Epithelial cell of esophagus (primary cell): ENCODE measurements at places on chromosomes 5 and 9.

GRCh38 chr9:110874963-110875674 lies 163.2 kb downstream of the LPAR1 start:
- no peak for DNase-seq

DNA sequence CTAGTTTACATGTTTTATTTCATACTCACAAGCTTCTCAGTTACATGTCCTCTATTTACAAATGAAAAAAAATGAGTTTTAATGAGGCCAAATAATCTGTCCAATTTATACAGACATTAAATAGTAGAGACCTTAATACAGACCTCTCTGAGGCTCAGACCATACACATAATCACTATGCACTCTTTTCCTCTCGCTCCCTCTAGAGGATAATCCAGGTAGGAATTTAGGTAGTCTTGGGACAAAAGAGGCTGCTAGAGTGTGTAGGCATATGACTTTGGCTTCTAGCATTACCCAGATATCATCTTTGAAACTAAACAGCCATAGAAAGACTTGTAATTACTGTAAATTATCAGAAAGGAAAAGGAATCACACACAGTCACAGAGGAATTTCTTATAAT lies 444.7 kb downstream of the HINT1 start:
- peak; percentile 74 for DNase-seq

DNA sequence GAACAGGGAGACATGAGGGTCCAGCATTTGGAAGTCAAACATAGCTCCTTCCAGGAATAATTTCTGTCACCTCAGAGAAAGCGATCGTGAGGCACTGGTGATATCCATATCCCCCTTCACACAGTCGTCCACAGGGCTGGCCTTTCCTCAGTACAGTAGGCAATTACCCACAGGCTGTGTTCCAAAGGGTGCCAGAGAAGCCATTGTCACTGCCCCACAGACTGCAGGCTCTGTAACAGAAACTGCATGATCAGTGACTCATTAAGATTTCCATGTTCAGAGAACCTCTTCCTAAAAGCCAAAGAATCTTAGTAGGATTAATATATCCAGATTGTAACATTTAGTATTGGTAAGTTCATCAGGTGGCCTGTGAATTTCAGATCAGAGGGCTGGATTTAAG lies 127.6 kb downstream of the RPS23 start:
- DNase-seq = no peak

GRCh38 chr5:90932052-90932699 lies 373.6 kb downstream of the ADGRV1 start:
- DNase-seq = peak; percentile 67

DNA sequence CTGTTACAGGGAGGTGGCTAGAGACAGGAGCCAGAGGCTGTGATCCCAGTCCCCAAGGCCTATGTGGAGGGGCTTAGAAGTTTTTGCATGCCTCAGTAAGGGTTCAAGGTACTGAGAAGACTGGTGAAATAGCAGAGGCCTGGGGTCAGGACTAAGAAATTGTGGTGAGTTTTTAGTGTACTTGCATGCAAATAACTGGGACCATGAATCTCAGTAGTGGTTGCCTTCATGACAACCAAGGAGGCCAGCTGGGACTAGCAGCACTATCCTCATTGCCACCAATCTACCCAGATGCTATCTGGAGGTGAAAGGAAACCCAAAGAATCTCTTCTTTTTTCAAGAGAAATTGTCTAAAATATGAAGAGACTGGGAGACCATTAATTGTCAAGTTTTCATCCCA lies 395.1 kb downstream of the CETN3 start:
- no peak for DNase-seq

- peak; percentile 88 for DNase-seq
These were observed 131.4 kb upstream of the LHFPL2 start for GRCh38 chr5:78779771-78780616.

- DNase-seq = no peak
These were observed 12.5 kb downstream of the DNAH5 start for GRCh38 chr5:13932011-13932410.

DNA sequence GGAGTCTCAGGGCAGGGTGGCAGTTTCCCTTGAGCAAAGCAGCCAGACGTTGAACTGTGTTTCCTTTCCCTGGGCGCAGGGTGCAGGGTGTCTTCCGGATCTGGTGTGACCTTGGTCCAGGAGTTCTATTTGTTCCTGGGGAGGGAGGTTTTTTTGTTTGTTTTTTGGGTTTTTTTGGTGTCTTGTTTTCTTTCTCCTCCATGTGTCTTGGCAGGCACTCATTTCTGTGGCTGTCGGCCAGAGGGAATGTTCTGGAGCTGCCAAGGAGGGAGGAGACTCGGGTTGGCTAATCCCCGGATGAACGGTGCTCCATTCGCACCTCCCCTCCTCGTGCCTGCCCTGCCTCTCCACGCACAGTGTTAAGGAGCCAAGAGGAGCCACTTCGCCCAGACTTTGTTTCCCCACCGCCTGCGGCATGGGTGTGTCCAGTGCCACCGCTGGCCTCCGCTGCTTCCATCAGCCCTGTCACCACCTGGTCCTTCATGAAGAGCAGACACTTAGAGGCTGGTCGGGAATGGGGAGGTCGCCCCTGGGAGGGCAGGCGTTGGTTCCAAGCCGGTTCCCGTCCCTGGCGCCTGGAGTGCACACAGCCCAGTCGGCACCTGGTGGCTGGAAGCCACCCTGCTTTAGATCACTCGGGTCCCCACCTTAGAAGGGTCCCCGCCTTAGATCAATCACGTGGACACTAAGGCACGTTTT lies 3.5 kb upstream of the PHYHD1 start:
- DNase-seq = peak; percentile 59

DNA sequence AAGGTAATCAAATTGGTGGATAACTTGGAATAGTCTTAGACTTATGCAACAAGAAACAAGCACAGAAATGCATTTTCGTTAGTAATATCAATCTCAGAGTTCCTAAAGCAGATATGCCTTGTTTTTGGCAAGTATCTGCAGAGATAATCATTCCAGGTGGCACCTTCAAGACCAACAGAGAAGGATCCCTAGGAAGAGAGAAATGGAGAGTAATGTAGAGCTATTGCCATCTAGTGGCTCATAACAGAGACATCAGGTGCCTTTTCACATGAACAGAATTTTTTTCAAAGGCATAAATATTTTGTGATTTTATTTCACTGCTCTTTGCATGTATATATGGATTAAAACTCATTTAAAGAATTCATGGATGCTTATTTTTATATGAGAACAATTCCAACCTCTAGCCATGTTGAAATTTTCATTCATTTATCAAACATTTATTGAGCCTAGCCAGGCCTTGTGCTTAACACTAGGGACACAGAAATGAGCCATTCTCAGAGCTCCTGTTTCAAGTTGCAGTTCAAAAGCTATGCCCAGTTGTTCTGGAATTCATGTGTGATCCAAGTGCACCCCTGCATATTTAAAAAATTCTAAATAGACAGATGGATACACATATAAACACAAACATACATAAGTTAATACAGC lies 117.5 kb upstream of the OR13F1 start:
- peak; percentile 58 for DNase-seq

DNA sequence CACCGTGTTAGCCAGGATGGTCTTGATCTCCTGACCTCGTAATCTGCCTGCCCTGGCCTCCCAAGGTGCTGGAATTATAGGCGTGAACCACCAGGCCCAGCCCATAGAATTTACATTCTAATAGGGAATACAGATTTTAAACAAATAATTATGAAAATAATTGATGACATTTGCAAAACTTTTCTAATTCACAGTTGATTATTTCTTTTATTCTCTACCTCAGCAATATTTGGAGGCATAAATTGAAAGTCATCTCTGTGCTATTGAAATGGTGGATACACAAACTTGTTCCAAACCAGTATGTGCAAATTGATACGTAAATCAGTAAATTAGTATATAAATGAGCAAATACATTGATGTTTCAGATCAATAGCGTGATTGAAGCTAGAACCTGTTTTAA lies 8.2 kb downstream of the BNIP1 start:
- no peak for DNase-seq

DNA sequence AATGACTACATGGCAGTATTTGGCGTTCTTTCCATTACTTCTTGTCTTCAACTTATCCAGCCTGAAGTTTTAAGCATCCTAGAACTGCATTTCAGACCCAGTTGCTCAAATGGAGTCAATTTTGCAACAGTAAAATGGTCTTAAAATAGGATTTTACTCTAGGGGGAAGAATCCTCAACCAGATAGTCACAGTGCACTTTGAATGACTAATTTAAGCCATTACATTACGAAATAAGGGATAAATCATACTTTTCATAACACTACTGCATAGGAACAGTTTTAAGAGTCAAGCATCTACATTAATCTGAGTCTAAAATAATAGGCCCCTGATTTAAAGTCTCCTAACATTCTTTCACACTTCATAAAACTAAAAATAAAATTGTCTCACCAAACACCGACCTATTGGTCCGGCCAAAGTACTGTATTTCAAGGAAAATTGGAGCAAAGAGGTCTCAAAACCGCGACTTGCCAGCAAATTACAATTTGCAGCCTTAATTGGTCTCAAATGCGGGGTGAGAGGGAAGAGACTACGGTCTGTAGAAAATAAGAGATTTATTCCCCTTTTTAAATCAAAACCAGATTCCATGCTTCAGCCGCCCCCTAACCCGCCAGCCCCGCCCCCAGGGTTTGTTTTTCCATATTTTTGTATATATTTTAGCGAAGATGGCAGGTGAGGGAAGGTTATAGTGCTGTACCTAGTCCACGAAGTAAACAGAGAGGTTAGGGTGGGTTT lies 1.2 kb upstream of the SMARCA2 start:
- peak; percentile 57 for DNase-seq

DNA sequence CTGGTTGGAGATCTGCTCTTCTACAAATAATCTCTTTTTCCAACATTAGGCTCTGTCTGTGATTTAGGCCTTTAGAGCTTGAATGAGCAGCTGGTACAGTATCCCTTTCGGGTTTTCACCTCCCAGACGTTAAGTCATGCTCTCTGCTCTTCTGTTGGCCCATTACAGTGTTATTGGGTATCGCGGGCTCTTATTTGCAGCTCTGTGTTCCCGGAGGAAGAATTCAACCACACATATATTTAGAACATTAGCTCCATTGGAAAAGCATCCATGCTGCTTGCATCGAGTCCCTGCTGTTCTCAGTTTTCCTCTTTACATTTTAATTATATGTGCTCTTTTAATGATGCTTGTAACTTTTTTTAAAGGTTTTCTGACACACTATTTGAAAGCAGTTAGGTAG lies 278.0 kb upstream of the ADCY2 start:
- no peak for DNase-seq

- DNase-seq = no peak
These were observed 6.7 kb upstream of the HAVCR2 start for GRCh38 chr5:157115502-157115901.

DNA sequence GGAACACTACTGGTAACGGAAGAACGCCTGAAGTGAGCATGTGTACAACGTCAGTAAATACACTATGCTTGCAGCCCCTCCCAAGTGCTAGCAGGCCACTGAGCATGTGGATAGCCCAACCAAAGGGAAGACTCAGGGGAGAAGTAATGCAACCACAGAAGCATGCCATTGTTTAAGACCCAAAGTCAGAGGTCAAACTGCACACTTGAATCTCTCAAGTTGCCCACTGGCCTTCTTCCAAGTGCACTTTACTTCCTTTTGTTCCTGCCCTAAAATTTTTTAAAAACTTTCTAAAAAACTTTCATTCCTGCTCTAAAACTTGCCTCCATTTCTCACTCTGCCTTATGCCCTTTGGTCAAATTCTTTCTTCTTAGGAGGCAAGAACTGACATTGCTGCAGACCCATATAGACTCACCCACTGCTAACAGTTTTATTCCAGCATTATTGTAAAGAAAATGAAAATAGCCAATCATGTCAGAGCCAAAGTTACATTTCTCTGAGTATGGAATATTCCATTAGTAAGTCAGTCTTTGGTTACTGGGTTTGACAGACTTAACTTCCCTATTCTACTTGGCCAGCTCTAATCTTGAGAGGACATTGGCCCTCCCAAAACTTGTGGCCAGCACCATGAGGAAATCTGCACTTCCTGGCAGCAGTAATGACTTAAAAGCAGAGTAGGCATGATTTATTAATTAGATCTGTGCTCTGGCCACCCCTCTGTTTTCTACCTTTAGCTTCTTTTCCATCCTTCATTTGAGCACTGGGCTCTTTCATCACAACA lies 76.9 kb downstream of the TSSK1B start:
- DNase-seq = no peak

DNA sequence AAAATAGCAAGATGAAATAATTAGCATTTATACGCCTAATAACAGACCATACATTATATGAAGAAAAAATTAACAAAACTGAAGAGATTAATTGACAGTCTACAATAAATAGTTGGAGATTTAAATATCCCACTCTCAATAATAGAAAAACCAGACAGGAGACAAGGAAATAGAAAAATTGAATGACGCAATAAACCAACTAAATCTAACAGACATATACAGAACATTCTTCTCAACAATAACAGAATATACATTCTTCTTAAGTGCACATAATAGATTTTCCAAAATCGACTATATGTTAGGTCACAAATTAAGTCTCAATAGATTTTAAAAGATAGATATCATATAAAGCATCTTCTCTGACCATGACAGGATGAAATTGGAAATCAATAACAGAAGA lies 25.6 kb upstream of the RNF180 start:
- no peak for DNase-seq

DNA sequence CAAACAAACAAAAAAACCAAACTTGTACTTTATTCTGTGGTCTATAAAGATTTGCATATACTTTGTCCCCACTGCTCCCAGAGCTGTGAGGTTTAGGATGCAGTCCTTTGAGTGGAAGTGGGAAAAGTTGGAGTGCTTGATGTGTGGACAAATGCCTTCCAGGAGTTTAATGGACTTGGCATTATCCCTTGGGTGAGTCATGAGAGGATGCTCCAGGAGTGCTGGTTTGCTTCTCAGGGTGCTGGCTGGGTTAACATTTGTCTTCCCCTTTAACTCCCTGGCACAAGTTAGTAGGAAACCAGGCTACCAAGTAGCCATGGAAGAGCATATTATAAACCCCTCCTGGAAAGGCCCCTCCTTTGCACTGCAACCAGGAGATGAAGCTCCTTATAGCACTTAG lies 417.4 kb upstream of the RIOK2 start:
- peak; percentile 2 for DNase-seq

DNA sequence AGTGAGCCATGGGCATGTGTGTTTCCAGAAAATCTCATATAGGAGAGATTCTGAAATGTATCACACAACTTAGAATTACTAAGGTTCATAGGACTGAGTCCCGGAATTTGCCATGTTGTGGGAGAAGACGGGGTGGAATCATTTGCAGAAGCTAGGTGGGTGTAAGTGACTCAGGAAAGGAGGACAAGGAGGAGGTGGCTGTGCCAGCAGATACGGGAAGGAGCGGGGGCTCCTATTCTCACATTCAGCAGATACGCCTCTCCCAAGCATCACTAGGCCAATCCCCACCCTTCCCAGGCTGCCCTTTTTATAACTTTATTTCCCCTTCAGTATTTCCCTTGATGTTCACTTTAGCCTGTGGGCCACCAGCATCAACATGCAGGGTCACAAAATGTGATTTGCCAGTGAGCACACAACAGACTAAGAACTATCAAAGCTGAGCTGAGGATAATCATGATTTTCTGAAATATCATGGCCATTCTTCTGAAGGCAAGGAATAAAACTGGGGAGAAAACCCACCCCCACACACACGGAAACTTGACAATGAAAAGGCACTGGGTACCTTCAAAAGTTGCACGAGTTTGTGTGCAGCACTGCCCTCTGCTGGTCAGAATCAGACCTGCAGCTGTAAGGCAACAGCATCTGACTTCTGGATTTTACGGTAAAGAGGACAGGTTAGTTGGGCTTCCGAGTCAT lies 133.2 kb downstream of the MTX3 start:
- peak; percentile 65 for DNase-seq
